CD4-positive, alpha-beta T cell (primary cell): ENCODE measurements at places on chromosomes 7 and 10.

GRCh38 chr10:44011603-44011981, 362.9 kb upstream of the ZNF32 start:
- DNase-seq: no peak

DNA sequence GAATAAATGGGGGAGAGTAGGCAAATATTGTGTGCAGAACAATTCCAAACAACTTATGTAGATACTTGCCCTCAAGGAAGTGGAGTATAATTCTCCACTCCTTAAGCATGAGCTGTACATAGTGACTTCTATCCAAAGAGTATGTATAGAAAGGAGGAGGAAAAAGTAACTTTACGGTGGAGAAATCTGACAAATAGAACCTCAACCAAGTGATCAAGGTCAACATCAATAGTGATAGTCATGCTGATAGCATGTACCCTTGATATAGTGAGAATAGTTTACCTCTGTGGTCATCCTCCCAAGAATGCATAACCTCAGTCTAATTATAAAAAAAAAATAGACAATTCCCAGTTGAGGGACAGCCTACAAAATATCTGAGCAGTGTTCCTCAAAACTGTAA, 89.1 kb upstream of the NANOS1 start:
- no peak for DNase-seq

DNA sequence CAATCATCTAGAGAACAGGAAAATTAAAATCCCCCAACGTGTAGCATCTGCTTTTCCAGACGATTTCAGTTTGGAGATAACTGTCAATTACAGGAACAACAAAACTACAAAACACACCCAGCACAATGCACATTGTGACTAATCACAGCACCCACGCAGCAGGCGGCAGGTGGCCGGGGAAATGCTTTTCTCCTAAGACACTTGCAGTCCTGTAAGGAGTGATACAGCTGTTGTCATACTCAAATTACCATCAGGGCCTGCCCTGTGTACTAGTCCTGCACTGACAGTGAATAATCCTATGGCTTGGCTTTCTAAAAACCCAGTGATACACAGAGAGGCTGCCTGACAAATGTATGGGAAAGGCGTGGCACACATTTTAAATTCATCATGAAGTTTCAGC, 37.8 kb downstream of the COBL start:
- DNase-seq: no peak

GRCh38 chr10:110346914-110347313, 42.2 kb upstream of the SMNDC1 start:
- DNase-seq: no peak

DNA sequence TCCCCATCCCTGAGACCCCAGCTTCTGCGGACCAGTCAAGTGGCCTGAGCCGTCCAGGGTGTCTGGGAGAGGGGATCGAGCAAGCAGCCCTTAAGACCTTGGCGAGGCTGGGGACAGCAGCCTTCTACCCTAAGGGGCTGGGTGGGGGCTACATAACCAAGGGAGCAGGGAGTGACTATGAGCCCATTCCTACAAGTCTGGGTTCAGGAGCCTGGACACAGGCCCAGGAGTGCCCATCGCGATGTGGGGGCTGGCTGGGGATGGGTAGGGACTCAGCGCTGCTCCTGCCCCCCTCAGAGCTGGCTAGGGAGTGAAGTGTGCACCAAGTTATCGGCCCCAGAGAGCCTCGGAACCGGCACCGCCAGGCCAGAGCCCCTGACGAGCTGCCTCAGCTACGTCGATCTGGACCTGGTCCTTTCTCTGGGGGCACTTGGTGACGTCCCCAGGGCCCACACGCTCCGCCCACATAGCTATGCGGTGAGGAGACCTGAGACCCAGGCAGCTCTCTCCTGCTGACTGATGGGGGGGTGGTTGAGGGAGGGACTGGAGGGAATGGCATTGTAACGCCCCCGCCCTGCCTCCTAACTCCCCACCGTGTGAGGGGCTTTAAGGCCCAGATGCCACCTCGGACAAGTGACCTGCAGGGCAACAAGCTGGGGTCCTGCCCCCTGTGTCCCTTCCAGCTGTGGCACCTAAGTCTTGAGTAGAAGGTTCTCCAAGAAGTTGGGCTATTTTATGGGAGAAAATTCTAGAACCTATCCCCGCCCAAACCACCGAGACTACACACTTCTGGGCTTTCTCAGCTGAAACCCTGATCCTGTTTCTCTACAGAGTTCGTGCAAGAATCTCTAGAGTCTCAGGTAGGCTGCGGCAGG, 2.5 kb downstream of the SAP25 start:
- DNase-seq: no peak
